ENCODE measurements at places on chromosomes 11 and 22.

DNA sequence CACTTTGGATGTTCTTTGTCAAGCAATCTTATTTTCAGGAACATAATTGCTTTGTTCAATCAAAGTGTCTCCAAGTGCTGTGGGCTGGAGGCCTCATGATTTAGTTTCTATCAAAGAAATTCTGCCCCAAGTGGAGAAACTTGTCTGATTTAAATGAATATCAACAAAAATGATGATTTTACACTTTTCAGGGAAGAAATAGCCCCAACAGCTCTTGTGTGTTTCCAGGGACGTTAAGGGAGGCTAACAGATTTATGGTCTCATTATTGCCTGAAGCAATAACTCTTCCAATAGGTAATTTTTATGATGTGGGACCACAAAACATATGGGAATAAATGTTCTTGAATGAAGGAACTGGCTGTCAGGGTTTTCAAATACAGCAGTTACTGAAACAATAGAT is 699.1 kb downstream of the FAM181B start:
- no peak for DNase-seq

- DNase-seq, result no peak
Observed at GRCh38 chr11:73547706-73548595, 50.0 kb downstream of the FAM168A start.

DNA sequence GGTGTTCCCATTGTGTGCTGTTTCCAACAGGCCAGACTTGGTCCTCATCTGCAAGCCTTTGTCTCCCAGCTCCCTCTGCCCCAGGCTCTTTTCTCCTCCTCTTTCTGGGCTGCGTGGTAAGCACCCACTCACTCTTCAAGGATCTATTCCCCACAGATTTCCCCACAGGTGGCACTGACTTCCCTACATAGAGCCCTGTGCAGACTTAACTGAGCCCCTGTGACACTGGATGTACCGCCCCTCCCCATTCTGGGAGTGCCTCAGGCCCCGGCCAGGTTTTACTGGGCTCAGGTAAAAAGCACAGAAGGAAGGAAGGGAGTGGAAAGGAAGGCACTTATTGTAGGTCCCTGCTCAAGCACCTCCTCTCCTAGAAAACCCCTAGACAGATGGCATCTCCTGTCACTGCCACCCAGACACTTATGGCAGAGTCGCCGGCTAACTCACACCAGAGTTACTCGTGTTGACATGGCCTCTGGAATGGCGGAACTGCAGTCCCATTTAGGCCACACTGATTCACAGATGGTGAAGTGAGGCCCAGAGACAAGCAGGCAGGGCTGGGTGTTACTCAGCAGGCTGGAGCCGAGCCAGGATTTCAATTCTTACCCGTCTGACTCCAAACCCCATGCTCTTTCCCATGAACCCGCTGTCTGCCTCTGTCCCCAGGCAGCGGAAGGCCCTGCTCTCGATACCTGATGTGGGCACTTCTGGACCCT is 47.2 kb downstream of the LRRC32 start:
- no peak for DNase-seq

- no peak for DNase-seq
Observed at GRCh38 chr11:63443714-63444113, 47.3 kb downstream of the PLAAT5 start.

DNA sequence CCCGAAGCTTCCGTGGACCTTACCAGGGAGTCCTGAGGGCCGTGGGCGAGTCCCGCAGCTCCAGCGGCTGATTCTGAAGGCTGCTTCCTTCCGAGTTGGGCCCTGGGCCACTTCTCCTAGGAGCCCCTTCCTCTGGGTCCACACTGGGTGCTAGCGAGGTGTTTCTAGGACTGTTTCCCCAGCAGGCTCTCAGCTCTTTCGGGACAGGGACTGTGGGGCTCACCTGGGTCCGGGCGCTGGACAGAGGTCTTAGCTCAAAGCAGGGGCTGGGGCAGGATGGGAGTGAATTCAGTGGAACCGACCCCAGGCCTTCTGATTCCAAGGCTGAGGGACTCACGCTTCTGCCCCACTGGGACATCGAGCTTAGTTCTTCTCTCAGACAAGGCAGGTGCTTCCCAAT is 29.3 kb upstream of the CSNK1E start:
- no peak for DNase-seq

GRCh38 chr11:104619751-104620150 is 278.5 kb downstream of the CASP12 start:
- DNase-seq, result no peak

DNA sequence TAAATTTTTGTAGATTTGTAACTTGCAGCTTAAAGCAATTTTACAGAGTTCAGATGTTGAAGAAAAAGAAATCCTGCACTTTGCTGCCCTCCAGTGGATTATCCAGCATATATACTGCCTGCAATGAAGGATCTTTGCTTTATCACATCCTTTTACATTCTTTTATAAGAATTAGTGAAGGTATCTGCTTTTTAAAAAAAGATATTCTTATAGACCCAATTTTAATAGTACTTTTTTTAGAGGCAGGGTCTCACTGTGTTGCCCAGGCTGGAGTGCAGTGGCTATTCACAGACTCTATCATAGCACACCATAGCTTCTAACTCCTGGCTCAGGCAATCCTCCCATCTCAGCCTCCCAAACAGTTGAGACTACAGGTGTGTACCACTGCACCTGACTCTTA is 60.7 kb downstream of the TTC17 start:
- DNase-seq, result peak; percentile 15

- DNase-seq, result no peak
Observed at GRCh38 chr22:41505511-41506220, 36.7 kb downstream of the ACO2 start.

- DNase-seq, result no peak
Observed at GRCh38 chr11:120256178-120256577, 16.2 kb downstream of the POU2F3 start.

DNA sequence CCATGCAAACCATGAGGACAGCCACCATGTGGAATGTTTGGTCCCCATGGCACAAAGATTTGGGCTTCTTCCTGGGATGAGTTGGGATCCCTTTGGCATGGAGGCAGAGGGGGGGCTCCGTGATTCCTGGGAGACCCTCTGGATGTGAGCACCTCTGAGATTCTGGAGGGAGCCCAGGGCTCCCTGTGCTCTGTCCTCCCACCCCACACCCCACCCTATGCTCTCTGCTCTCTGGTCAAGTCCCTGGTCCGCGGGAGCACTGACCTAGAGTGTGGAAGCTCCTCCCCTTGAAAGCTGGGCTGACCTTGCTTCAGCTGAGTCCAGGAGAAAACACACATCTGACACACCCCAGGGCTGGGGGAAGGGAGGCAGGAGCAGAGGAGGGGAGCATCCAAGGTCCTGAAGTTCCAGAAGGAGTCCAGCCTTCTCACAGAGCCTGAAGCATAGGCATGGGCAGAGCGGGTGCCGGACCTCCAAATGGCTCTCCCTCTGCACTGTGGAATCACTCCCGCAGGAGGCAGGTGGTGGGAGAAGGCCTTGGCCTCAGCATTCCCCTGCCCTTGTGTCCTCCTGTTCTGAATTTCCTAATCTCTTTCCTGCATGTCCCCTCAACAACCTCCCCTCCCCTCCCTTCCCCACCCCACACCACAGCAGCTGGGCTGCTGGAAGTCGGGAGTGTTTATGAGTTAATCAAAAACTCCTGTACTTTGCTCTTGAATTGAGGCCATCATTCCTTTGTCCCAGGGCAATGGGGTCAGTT is 25.7 kb upstream of the OAF start:
- peak; percentile 83 for DNase-seq

- DNase-seq, result peak; percentile 95
Observed at GRCh38 chr11:27472398-27473016, at the start of gene LGR4. Gene LGR4, minus strand, starts transcription at chr11:27472790. Its CDS starts 488 bp downstream, at chr11:27472302.

- DNase-seq, result no peak
Observed at GRCh38 chr11:120564573-120565311, 53.2 kb downstream of the GRIK4 start.

DNA sequence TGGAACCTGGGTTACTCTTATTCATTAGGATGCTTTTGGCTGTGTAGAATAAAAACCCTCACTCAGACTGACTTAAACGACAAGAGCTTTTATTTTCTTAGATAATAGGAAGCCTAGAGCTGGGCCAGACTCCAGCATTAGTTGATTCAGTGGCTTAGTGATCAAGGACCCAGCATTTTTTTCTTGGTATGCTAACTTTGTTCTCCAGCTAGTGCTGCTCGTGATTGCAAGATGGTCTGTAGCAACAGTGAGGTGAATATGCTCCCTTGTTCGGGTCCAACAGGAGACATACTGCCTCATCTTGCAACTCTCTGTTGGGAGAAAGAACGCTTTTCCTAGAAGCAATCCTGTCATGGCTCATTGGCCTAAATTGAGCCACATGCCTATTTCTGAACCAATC is 33.4 kb downstream of the INSC start:
- no peak for DNase-seq

DNA sequence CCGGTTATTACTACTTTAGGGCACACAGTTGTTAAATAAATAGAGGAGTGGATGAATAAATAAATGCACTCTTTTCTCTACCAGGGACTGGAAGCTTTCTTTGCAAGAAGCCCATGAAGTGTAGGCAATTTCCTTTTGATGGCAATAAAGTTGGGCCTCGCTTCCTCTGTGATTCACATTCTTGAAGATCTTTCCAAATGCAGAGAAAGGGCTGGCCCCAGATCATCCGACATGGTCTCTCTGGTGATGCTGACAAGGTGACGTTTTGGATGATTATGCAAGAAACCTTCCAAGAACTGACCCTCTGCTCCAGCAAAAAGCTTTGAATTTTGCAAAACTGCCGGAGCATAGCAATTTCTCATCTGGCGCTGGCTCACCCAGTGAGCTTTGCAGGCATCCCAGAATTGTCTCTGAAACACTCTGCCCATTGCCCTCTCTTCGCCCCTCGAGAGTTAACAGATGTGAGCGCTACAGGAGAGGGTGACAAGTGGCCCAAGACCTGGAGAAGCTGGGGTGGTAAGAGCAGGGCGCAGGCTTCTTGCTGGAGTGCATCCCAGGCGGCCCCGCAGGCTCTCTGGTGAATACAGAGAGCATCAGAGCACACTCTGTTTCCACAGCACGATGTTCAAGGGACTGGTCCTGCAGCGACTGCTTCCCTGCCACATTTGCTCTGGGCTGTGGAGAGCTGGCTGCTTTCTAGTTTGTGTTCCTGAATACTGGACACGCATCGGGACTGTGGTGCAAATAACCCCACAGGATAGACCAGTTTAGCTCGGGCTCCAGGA is 11.5 kb upstream of the IFT27 start:
- DNase-seq, result no peak

DNA sequence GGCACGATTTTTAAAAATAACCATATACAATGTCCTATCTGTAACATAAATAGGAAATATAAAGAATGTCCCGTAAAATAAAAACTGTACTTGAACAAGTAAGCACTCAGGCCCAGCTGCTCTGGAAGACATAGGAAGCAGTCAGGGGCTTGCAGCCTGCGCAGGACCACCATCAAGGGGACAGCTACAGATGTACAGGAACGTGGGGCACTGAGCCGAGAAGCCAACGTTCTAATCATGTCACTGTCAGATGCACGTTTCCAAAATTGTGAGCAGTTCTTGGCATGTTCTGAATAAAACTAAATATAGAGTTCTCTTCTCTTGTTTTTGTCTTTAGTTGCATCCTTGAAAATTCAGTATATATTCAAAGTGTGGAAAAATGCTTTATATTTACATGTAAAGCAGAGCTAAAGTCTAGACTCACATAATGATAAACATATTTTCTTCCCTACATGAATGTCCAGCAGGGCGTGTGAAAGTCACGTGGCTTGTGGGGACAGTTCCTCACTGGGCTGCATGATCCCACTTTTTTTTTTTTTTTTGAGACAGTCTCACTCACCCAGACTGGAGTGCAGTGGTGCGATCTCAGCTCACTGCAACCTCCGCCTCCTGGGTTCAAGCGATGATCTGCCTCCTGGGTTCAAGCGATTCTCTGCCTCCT is 28.4 kb upstream of the TSPAN18 start:
- DNase-seq, result no peak

DNA sequence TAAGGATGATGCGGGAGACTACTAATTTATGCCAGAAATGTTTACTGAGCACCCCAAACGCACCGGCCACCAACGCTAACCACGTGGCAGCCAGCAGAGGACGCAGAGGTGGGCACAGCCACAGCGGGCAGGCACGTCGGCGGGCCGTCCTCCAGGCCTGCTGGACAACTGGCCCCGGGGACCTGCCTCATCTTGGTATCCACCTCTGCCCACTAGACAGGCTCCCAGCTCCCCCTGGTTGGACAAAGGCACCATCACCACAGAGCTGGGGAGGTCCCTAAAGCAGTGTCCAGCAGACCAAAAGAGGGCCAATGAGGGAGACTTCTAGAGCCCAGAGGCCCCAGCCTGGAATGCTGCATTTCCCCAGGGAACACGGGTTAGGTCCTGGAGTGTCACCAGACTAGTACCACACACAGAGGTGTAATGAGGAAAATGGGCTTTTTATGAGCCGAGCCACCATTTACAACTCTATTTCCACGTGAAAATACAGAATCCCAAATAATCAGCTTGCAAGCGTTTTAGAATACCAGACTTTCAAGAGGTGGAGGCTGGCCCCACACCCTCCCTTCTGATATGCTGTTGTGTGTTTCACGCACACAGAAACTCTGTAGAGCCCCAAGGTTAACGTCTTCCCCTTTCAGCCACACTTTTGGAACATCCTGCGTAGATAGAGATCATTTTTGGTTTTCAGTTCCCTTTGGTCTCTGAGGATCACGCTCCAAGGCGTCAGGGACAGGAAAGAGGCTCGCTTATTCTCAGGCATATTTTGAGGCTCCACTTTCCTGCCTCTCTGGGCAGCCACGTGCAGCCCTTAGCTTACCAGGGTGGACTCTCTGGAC is 23.7 kb upstream of the BID start:
- no peak for DNase-seq

- peak; percentile 44 for DNase-seq
Observed at GRCh38 chr11:114061048-114061680, 1.7 kb downstream of the ZBTB16 start.

DNA sequence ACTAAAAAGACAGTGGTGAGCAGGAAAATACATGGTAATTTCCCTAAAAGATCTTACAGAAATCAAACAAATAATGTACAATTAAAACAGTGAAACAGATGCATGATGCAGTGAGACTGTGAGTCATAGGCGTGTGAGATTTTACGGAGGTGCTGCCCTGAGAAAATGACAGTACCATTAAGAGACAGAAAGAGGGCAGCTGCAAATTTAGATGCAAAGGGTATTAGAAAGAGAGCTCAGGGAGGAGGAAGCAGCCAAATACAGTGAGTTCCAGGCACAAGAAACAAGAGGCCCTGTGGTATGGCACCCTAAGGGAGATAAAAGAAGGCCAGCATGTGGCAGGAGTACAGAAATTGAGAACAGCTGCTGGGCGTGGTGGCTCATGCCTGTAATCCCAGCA is 88.5 kb upstream of the FIBIN start:
- DNase-seq, result no peak

- DNase-seq, result peak; percentile 6
Observed at GRCh38 chr11:93089474-93090102, 108.2 kb downstream of the SLC36A4 start.

DNA sequence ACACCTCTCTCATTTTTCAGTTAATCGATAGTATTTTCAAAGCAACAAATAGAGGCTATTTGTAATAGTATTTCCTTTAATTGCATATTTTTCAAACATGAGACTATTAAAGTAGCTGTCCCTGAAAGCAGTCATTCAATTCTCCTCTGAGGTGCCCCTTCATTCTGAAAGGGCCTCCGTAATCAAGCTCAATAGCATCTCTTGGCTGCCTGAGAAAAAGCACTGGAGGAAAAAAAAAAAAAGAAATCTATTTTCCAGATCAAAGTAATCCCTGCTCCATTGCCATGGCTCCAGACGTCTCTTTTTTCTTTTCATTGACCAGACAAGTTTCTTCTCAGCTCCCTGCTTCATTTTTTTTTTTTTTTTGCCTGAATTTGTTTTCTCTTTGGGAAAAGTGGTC is 154.5 kb upstream of the BLID start:
- no peak for DNase-seq

GRCh38 chr11:131025421-131026125 is 109.3 kb upstream of the SNX19 start:
- DNase-seq, result no peak

- DNase-seq, result no peak
Observed at GRCh38 chr11:69682221-69682620, 7.1 kb upstream of the LTO1 start.

All from HuH-7 (cell line).